ENCODE measurements at places on chromosomes 6 and 20. TPM values are rescaled to one million over a fixed set of nuclear protein-coding genes. Genes with fewer than 3 reads are reported as not detected.

Gene RFX6
- not detected for total RNA-seq

Gene FABP7
- total RNA-seq, result not detected

Gene ADGRF5
- 30.7 TPM for total RNA-seq

Gene KLC4
- 27.3 TPM for total RNA-seq

Gene PTCHD4
- 0.57 TPM for total RNA-seq

Gene STAU1
- total RNA-seq, result 62.8 TPM

Gene GRIK2
- 1.4 TPM for total RNA-seq

DNA sequence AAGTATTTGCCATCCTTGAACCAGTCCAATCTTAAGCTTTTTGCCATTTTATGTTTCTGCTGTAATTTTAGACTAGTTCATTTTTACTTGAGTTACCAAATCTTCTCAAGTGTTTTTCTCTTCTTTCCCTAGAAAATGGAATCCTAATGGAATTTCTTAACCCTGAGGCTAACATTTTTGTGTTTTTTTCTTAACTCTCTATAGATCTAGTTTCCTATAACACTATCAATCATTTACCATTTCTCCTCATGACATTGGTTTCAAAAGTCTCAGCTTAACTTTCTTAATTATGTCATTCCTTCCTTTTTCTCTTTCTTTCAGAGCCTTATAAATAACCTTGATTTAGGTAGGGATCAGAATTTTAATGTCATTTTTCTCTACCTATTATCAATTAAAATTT, 54.8 kb downstream of the SENP6 start:
- no peak for DNase-seq

GRCh38 chr6:147283460-147283859, 79.2 kb downstream of the STXBP5 start:
- no peak for DNase-seq

- DNase-seq, result no peak
Observed at GRCh38 chr6:167210375-167211294, 52.9 kb upstream of the GPR31 start.

GRCh38 chr6:10412461-10413261, 2.2 kb downstream of the TFAP2A start:
- no peak for DNase-seq

- no peak for DNase-seq
Observed at GRCh38 chr6:92944132-92944531, 475.2 kb downstream of the EPHA7 start.

DNA sequence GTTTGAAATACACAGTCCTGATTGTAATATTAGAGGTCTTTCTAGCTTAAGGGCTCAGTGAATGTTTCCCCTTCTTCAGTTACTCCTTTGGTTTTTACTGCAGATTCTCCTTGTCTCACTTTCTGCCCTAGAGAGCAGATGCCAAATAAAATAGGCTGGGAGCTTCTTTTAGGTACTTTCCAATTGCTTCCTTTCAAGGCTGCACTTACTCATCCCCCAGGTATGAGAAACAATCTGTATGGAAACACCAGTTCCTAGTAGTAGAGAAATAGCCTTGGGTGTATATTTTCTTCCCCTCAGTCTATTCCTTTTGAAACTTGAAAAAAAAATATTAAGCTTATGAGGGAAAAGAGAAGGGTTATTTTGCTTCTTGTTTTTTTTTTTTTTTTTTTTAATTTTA, 139.7 kb downstream of the PAK5 start:
- DNase-seq, result no peak

- DNase-seq, result no peak
Observed at GRCh38 chr6:139337830-139338229, 36.6 kb downstream of the CITED2 start.

DNA sequence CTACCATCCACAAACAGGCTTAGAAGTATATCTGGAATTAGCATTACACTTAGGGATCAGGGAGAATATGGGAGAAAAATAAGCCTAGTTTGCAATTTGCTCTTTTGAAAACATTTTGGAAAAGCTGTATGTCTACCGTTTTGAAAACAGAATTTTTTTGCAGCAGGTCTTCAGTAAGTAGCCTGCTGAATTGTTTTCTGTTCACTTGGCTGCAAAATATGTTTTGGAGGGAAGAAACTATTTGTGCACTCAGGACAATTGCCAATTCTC, 39.6 kb downstream of the ILRUN start:
- no peak for DNase-seq

DNA sequence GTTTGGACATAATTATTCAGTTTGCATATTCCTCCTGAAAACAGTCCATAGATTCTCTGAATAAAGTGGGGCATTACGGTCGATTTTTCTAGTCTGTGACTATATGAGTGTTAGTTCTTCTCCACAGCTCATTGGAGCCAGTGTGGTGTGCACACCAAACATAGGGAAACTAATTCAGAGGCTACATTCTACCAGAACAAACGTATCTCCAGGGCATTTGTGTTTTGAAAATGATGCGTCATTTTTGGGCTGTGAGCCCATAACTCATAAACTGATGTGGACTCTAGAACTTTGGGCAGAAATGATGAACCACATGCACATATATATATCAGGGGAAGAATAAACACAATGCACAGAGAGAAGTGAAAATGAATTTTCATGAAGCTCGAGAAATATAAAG, 41.8 kb downstream of the C6orf58 start:
- no peak for DNase-seq

GRCh38 chr6:17311595-17312311, 30.6 kb downstream of the RBM24 start:
- no peak for DNase-seq

DNA sequence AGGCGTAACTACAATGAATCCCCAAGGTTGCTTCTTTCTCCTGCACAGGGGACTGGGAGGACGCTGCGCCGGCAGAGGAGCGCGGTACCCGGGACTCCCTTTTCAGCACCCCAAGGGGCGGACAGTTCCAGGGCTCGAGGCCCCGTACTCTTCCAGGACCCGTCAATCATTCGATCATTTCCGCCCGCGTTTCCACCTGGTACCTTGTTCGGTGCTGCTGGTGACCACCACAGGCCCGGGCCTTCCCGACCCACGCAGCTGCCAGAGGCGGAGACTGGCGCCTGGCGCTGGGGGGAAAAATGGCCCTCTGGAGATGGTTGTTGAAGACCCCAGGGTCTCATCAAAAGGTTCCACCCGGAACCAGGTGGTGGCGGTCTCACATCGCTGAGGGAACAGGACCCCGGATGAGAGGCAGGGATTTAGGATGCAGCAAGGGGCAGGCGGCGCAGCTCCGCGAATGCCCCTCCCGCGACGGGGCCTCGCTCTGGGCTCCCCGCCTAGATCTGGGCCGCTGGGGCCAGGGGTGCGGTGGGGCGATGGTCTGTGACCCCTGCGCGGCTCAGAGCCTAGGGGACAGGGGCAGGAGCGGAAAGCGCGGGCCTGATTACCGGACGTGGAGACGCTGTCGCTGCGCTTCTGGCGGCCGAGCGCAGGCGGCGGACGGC, 744 bp downstream of the VSX1 start:
- DNase-seq, result no peak

DNA sequence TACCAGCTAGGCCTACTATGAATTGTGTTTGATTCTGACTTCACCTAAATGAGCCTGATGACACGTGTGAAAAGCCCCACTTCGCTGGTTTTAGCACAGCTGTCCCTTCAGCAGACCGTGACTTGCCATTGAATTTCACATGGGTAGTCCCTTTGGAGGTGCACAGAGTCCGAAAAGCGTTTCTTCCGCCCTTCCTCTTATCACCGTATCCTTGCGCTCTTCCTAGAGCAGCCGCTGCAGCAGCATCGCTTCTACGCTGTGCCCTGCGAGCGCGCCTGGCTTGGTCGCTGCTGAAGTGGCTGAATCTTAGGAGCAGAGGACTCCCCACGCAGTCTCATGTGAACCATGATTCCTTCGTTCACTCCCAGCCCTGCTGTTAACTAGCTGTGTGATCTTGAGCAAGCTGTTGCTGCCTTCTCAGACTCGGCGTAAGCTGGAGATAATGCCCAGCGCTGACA, 127.0 kb downstream of the PACRG start:
- DNase-seq, result no peak

DNA sequence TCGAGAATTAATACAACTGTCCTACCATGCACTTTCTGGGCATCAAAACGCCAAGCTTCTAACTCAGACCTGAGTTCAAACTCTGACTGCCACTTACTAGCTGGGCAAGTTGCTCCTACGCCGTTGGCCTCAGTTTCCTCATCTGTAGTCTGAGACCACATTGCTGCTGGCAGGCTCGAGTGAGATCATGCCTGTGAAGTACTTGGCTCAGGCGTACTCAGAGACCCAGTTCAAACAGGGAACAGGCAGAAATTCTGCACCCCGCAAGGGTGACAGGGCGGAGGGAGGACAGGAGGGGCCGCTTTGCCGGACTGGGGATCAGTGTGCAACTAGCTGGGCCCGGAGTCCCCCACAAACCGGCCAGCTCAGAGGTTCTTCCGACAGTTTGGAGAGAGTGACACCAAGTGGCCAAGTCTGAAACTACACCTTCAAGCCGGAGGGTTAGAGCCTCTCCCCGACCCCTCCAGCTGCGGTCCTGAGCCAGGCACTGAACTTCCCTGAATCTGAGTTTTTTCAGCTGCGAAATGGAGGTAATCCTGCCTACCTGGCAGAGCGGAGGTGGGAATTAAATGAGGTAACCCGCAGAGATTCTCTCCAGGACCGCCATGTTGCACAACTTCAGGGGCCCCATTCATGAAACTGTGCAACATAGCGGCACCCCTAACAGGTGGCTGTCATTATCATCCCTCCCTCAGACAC, 46.0 kb upstream of the PTPN1 start:
- peak; percentile 44 for DNase-seq

DNA sequence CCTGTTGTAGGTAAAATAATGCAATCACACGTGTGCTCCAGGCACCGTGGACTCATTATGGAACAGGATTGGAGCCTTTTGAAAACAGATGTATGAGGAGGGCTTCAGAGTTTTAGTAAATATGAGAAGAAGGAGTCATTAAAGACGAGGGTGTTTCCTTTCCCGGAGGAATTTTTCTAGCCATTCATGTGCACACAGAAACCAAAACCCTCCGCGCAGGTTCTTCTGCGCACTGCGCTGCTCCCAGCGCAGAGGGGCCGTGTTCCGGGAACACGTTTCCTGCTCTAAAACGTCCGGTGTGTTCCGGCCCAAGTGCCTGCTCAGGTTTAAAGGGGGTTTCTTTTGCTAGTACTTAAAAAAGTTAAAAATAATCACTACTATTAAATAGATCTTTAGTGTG, 11.6 kb downstream of the GPR31 start:
- DNase-seq, result no peak

- no peak for DNase-seq
Observed at GRCh38 chr6:91498576-91498975, 911.7 kb upstream of the MAP3K7 start.

DNA sequence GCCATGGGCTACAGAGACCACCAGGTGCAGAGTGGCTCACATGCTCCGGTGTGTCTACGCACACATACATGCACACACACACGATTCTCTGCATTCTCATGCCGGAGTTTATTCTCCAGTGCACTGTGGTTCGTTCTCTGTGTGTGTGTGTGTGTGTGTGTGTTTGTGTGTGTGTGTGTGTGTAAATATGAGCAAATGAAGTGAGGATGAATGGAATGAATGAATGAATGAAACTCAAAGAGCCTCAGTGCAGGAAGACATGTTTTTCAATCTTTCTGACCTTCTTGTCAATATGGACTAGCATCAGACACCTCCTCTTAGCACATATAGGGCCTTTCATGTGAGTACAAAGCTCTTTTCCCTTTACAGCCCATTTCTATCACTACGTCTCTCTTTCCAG, 1.6 kb downstream of the TMEM74B start:
- no peak for DNase-seq

GRCh38 chr6:163793011-163793983, 378.8 kb downstream of the QKI start:
- DNase-seq, result no peak

GRCh38 chr6:103335412-103335811, 1524.3 kb downstream of the HACE1 start:
- DNase-seq, result no peak

DNA sequence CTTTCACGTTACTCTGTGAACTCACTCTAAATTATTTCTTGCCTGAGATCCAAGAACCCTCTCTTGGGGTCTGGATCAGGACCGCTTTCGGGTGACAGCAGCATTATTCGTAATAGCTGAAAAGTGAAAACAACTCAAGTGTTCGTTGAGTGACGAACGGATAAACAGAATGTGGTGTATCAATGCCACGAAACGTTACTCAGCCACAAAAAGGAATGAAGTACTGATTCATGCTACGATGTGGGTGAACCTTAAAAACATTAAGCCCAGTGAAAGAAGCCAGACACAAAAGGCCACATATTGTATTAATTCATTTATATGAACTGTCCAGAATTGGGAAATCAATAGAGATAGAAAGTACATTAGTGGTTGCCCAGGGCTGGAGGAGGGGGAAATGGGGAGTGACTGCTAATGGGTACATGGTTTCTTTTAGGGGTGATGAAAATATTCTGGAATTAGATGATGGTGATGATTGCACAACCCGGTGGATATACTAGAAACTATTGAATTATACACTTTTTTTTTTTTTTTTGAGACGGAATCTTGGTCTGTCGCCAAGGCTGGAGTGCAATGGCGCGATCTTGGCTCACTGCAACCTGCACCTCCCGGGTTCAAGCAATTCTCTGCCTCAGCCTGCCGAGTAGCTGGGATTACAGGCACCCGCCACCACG, 8.4 kb downstream of the PTGIS start:
- DNase-seq, result no peak

- DNase-seq, result no peak
Observed at GRCh38 chr6:164531736-164532135, 777.7 kb downstream of the C6orf118 start.

DNA sequence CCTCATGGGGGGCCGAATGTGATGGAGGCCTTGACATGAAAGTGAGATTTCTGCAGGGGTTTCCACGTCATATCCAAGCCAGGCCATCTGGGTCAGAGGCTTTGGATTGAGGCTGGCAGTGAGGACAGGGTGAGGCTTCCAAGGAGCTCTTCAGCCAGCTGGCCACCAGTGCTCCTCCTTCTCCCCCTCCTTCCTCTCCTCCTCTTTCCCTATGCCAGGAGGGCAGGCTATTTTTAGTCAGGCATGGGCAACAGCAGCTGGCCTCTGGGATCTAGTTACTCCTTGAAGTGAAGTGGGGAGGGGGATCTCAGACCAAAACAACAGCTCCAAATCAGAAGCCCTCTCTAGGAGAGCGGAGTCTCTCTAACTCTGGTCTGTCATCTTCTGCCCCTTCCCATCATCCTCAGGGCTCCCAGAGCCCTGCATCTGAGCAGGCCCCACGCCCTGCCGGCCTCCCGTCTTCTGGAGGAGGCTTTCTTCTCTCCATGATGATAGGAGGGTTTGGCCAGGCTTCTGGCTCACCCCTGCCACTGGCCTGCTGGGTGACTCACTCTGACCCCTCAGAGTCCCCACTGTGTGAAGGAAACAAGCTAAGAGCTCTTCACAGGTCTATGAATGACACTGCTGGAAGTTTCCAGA, 612 bp downstream of the TNNC2 start:
- peak; percentile 47 for DNase-seq

DNA sequence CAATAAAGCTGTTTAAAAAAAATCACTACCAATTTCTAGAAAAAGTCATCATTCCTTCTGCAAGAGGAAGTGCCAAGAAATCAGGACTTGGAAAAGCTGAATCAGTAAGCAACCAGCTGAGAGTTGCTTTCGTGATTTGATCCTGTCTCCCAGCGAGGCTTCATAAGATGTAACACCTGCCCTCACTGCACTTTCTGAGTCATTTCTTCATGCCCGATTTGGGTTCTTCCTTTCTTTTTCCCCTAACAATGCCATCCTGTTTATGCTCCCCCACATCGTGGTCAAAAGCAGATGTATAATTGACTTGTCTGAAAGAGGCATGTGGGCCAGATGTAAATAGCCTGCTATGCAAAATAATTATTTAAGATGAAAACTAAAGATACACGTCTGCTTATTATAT, 52.1 kb downstream of the RIPOR2 start:
- DNase-seq, result no peak
